ENCODE measurements at places on chromosomes 1 and 21.

DNA sequence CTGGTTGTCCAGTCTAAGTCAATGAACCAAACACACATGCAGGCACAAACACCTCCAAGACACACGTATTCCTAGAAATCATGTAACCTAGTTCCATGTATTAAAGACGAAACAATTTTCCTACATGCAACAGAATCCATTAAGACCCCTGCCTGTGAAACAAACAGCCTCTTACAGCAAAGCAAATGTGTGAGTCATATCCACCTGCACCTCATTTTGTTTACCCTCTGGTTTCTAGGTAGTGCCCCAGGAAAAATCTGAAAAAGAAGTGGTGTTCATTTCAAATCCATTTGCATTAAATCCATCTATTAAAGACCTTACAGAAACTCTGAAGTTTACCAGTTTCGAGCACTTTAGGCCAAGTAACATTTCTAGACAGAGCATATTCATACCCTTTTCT is 74.1 kb downstream of the VCAM1 start:
- H3K27me3 ChIP-seq = no peaks in the 10 kb centered on the region

DNA sequence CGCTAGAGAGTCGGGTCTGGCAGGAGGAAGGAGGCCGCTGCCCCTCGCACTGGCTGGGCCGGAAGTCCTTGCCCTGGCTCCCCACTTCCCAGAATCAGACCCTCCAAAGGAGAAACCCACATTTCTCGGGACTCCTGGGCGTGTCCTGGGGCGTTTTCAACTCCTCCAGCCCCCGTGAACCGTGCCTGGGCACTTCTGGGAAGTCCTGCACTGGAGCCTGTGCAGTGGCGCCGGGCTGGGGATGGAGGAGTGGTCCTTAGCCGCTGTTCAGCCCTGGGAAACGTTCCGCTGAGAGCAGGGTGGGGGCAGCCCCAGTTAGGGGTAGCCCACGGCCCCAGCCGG is 3.0 kb downstream of the IGSF21 start:
- no peak overlapping the region for H3K4me3 ChIP-seq
- no peaks in the 10 kb centered on the region for H3K36me3 ChIP-seq
- H3K27ac ChIP-seq = no peak overlapping the region
- peaks cover 16% of the 10 kb centered on the region for H3K4me1 ChIP-seq
- DNase-seq = no peak
- H3K27me3 ChIP-seq = peaks cover 91% of the 10 kb centered on the region

DNA sequence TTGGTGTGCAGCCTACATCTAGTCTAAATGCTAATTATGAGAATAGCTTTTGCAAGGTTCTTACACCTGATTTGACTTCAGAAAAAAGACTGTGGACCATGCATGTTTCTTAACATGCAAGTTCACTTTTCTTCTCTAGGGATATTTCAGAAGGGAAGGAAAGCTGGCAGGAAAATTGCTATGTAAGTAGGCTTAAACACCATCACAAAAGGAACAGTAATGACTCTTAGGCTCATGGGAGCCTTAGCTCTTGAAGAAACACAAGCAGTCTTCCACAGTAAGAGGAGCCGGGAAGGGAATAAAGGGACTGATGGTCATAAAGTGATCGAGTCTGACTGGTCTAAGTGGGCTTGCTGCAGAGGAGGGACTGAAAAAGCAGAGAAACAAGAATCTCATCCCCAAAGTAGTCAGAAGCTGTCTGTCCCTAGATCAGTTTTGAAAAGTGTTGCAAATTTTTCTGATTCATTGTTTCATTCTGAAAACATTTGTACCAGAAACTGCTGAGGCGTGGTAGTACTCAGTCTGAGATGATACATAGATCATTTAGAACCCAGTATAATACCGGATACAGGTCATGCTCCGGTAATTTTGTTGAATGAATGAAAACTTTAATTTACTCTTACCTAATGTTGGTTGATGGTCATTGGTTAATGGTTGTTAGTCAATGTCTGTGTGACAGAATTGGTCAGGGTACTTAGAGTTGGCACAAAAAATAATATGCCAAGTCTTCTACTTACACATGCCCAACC is 40.9 kb downstream of the SMYD2 start:
- no peaks in the 10 kb centered on the region for H3K27me3 ChIP-seq
- H3K36me3 ChIP-seq = peaks cover 25% of the 10 kb centered on the region
- no peak overlapping the region for H3K4me3 ChIP-seq
- H3K27ac ChIP-seq = no peak overlapping the region

GRCh38 chr21:42158846-42159245 is 60.1 kb upstream of the ABCG1 start:
- H3K36me3 ChIP-seq = no peaks in the 10 kb centered on the region
- H3K27me3 ChIP-seq = no peaks in the 10 kb centered on the region
- no peak overlapping the region for H3K27ac ChIP-seq
- H3K4me1 ChIP-seq = peaks cover 50% of the 10 kb centered on the region
- DNase-seq = no peak

DNA sequence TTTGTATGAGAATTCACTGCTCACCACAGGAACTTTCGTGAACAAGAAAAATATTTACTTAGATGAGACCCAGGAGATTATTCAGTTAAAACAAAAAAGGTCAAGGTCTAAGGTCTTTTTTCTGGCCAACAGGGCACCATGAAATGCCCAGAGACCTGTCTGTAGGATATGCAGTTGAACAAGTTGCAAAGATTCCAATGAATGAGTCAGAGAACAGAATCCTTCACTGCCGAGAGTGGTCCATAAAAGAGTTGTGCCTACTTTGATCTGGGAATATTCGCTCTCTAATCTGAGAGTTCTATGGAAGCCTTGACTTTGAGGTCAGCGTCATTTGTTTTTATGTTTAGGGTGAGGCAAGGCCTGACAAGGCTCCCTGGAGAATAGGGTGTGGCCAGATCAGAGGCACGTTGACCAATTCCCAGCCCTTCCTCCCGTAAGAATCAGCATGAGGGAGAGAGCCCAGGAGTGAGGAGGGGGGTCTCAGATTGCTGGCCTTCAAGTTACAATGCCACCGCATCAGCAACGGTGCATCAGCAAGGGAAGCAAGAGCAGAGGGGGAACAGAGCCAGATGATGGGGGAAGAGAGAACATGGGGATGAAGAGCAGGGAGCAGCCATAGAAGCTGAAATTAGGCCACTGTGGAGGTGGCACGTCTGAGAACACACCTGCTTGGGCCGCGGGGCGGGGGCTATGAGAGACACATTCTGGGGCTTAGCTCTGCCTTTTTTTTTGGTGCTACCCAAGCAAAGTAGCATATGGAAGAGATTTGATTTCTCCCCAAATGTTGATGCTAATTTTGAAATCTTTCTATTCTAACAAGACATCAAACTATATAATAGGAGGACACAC is 206.4 kb upstream of the RAB4A start:
- no peak for DNase-seq
- peaks cover 23% of the 10 kb centered on the region for H3K4me1 ChIP-seq
- peaks cover 8% of the 10 kb centered on the region for H3K27me3 ChIP-seq
- H3K36me3 ChIP-seq = no peaks in the 10 kb centered on the region
- no peak overlapping the region for H3K4me3 ChIP-seq

DNA sequence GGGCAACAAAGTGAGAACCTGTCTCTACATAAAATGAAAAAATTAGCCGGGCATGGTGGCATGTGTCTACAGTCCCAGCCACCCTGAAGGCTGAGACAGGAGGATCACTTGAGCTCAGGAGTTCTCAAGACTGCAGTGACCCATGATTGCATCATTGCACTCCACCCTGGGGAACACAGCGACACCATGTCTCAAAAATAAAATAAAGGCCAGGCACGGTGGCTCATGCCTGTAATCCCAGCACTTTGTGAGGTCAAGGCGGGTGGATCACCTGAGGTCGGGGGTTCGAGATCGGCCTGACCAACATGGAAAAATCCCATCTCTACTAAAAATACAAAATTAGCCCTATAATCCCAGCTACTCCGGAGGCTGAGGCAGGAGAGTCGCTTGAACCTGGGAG is 20.1 kb downstream of the ANKRD13C start:
- H3K27me3 ChIP-seq = no peaks in the 10 kb centered on the region
- DNase-seq = no peak
- H3K4me3 ChIP-seq = no peak overlapping the region
- no peak overlapping the region for H3K27ac ChIP-seq
